T-helper 2 cell treated with Interferon-gamma antibody and Interleukin-4, amounts not matched to agents 5 μg/mL and 100 μg/mL, for 36 hours (primary cell): ENCODE measurements at places on chromosomes 3 and 15.

- DNase-seq, result no peak
Measured at GRCh38 chr15:38687340-38687739, 122.7 kb upstream of the RASGRP1 start.

GRCh38 chr3:16468002-16468335, 45.5 kb downstream of the RFTN1 start:
- no peak for DNase-seq

- DNase-seq, result peak; percentile 35
Measured at GRCh38 chr15:85407421-85408269, 27.2 kb downstream of the AKAP13 start.

DNA sequence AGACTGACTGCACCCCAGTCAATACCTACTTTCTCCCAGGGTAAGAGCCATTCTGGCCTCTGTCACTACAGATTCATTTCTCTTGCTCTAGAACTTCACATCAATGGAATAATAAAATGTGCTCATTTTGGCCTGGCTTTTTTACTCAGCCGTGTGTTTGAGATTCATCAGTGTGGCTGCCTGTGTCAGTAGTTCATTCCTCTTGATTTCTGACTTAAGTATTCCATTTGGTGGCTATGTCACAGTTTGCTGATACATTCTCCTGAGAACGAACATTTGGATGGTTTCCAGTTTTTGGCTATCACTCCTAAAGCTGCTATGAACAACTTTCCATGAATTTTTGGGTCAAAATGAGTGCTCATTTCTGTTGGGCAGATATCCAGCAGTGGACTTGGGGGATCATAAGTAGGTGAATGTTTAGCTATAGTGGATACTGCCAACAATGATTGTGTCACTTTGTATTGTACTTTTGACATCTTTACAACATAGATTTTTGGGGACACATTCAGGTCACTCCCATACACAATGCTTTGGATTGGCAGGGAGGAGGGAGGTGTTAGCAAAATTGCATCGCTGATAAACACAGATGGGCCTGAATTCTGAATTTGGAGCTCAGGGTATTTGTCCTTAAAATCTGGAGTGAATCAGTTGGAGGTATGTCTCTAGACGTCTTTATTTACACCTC, 19.8 kb upstream of the FAM107A start:
- DNase-seq, result no peak

- DNase-seq, result no peak
Measured at GRCh38 chr3:71857956-71858355, 73.0 kb upstream of the PROK2 start.

GRCh38 chr15:39511916-39512260, 69.0 kb upstream of the THBS1 start:
- no peak for DNase-seq

DNA sequence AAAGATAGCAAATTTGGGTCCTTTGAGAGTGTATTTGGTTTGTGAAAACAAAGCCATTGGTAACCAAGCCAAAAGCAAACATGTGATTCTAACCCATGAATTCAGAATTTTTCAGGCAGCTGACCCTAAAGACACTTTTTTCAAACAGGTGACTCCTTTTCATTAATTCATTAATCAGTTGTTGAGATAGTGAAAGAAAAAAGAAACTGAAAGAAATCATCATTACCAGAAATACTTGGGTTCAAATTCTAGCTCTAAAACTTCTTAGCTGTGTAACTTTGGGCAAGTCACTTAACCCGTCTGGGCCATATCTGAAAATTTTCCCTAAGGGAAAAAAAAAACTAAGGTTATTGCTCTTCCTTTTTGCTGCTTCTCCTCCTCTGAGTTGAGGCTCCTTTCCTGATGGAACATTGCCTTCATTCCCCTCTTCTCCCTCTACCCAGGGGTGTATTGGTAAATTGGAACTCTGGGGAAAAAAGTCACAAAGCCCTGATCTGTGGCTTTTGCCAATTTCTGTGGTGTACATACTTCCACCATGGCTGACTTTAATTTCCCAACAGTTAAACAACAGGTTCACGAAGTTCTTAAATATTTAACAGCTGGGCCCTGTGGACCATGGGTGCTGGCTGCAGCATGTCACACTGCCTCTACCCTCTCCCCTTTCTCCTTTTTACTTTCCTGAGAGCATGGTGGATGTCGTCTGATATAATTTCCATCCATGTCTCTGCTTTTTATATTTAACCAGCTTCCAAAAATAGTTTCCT, 120.3 kb downstream of the ASB7 start:
- no peak for DNase-seq

GRCh38 chr3:47568901-47569300, 9.8 kb downstream of the CSPG5 start:
- no peak for DNase-seq

DNA sequence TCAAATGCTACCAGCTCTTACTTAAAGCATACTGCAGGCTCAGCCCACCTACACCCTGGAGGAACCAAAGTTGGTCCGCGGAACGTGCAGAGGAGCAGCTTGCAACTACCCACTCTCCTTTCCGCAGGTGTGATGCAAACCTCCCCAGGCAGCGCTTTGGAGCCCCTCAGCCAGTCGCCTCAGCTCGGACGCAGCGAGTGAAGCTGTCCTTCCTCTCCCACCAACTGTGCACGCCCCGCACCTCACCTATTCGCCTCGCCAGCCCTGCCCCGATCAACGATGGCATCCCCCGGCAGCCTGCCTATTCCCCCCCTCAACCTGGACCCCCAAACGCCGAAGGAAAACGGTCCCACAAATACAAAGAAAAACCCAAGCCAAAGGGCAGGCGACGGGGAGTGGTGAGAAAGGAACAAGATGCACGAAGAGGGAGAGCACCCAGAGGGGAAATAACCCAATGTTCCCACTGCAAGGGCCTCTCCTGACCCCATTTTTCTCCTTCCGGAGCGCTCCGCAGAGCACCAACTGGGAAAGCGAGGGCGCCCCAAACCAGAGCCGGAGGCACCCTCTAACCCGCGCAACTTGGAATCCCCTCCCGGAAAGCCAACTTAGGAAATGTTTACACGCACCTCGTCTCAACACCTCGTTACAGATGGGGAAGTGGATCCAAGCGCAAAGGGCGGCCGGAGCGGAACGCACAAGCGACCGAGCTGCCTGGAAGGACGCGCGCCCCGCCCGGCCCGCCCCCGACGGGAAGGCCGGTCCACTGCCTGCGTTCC, 665 bp downstream of the GLB1 start:
- DNase-seq, result peak; percentile 33

- no peak for DNase-seq
Measured at GRCh38 chr15:68667800-68668625, 89.2 kb downstream of the CORO2B start.

GRCh38 chr3:14303336-14304100, 98.9 kb upstream of the SLC6A6 start:
- DNase-seq, result no peak

GRCh38 chr3:171092467-171092911, 66.0 kb upstream of the SLC2A2 start:
- no peak for DNase-seq

DNA sequence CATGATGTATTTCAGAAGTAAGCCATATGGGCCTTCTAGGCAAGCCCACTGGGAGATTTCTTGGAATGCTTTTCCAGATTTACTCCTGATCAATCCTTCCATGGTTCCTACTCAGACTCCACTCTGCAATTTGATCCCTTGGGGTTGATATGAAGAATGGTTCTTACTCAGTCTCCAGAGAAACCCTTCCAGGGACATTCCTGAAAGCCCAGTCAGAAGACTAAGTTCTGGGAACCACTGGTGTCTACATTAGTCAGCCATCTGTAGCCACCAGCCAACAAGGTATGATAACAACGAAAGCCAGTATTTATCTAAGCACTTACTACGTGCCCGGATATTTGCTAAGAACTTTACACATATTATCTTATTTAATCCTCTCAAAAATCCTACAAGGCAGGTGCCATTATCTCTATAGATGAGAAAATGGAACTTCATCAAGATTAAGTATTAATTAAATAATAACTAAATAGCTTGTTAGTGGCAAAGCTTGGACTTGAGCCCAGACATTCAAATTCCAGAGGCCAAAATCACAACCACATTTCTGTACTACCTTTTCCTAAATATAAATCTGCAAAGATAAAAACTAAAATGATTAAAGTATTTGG, 32.7 kb downstream of the ZNF385D start:
- DNase-seq, result no peak

DNA sequence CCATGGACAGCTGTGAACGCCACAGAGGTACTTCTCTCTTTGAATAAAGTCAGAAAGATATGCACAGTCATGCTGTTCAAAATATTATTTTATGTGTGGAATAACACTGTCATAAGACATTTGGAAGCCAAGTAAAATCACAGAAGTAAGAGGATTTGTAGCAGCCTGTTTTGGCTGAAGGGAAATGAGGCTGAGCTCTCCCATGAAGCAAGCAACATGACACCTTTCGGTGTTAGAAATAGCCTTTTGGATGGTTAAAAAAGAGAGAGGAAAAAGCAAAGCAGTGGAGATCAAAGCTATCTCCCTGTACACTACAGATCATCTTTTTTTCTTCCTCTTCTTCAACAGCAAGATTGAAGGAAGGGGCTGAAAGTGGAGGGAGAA, 755.3 kb downstream of the ROBO1 start:
- no peak for DNase-seq

- DNase-seq, result no peak
Measured at GRCh38 chr3:196440696-196441095, 8.5 kb upstream of the UBXN7 start.

- no peak for DNase-seq
Measured at GRCh38 chr3:37945807-37946530, 44.6 kb upstream of the VILL start.

- no peak for DNase-seq
Measured at GRCh38 chr15:100934726-100935125, 15.6 kb downstream of the LRRK1 start.

GRCh38 chr15:70414626-70415025, 316.9 kb upstream of the TLE3 start:
- no peak for DNase-seq

GRCh38 chr15:70664494-70664893, 98.9 kb downstream of the UACA start:
- DNase-seq, result no peak

DNA sequence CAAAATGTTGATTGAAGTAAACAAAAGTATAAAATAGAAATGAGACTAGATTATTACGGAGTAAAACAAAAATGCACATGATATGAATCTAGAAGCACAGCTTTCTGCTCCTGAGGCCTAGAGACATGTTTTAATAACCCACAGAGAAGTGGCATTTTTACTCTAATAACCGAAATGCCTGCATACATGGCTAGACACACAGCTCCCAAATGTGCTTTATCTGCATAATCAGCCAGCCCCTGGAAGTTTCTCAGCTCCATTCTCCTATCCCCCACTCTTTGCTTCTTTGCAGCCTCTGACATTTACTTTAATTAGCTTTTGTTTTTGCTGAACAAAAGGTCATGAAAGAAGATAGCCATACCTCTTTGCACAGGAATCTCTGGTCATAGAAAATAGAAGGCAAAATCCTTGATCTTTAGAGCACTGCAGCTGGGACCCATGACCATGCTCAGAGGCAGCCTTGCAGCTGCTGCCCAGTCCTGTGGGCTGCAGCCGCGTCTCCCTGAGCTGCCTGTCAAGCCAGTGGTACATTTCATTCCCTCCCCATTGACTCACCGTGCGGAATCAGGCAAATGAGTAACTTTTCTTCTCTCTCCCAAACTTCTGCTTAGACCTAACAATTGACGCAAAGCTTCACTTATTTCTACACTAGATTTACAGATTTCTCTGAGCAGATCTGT, at the start of gene VEPH1:
Gene VEPH1, minus strand, starts transcription at position 501 of the 680 bp plus-strand sequence. CDS start 8,067 bp downstream, outside the sequence.
- no peak for DNase-seq

- DNase-seq, result no peak
Measured at GRCh38 chr3:64728994-64729393, 41.2 kb upstream of the ADAMTS9 start.
